Stimulated activated CD4-positive, alpha-beta T cell treated with anti-CD3 and anti-CD28 coated beads, Interleukin-1b, Interleukin-23, amount 100 ng/mL, for 24 hours (primary cell): ENCODE measurements at places on chromosomes 5 and 9.

DNA sequence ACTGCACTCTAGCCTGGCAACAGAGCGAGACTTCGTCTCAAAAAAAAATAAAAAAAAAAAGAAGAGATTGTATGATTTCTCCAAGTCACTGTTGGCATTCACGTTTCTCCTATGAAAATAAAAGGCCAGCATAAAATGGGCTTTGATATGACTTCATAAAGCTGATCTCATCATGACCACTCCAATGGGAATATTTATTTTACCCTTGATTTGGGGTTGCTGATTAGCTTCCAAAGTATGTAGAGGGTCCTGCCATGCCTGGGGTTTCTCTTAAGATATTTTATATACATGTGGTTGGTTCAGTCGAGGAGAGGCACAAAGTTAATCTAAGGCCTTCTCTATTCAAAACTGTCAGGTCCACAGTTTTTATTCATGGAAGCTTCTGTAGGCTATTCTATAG is 247.0 kb upstream of the TNC start:
- no peak for DNase-seq

GRCh38 chr9:136847826-136848392 is 1.3 kb upstream of the PHPT1 start:
- DNase-seq, result peak; percentile 78

GRCh38 chr9:114002986-114003350 is 75.1 kb downstream of the AMBP start:
- no peak for DNase-seq

DNA sequence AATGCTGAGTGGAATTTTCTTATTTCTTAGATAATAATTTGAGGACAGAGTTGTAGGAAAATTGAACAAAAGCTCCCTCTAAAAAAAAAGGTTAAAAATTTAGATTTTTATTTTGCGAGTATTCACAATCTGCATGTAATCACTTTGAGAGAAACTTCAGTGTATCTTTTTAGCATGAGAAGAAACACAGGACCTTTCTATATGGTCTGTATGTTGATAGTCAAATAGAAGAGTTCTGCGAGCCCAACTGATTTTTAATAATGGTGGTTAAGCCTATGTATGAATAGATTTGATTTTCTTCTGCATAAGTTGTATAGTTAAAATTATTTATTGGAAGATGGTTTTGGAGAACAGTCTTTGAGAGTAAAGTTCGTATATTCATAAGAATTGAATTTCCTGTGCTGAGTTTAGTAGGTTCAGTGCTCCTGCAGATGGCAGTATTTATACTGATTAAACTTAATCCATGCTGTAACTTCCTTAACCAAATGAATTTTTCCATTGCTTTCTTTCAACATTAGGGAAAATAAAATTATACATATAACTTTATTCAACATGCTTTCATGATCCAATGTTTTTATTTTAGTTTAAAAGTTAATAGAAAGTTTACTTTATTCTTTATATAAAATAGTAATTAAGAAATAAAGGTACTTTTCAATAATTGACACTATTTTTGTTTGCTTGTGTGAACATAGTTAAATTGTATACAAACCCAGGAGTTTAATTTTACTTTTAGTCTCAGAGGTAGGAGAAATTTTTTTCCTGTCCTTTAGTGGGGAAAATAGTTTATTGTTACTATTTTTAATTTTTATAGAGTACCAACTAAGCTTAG is 19.6 kb downstream of the TCERG1 start:
- no peak for DNase-seq

DNA sequence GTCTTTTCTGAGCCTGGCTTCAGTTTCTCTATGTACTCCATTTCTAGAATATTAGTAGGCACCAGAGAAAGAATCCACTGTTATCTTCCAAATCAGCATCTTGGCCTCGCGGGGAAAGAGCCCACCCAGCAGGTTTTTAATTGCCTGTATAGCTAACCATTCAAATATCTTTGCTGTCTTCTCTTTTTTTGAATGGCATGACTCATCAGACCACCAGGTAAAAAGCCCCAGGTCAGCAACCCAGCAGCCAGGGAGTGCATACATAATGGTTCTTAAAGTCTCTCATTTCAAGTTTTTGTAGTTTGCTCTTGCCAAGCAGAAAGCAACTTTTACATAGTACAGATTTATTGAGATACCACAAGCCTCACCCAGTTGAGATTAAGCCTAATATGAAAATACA is 50.7 kb downstream of the TMEM167A start:
- no peak for DNase-seq

- DNase-seq, result no peak
Measured at GRCh38 chr5:138946831-138947560, 71.9 kb upstream of the LRRTM2 start.

- no peak for DNase-seq
Measured at GRCh38 chr5:77402796-77403195, 89.3 kb downstream of the WDR41 start.

- no peak for DNase-seq
Measured at GRCh38 chr5:62316176-62316502, 10.1 kb downstream of the KIF2A start.

GRCh38 chr5:153959134-153959957 is 79.4 kb downstream of the FAM114A2 start:
- no peak for DNase-seq
